ENCODE measurements at places on chromosomes 4 and X. TPM values are rescaled to one million over a fixed set of nuclear protein-coding genes. Genes with fewer than 3 reads are reported as not detected.

Gene TEX13D
- not detected for total RNA-seq

Gene MAGED4
- 18.3 TPM for total RNA-seq

- DNase-seq = no peak
Measured at GRCh38 chrX:28589046-28589445, 1.8 kb downstream of the IL1RAPL1 start.

Gene HSFX2
- total RNA-seq = 0.39 TPM

DNA sequence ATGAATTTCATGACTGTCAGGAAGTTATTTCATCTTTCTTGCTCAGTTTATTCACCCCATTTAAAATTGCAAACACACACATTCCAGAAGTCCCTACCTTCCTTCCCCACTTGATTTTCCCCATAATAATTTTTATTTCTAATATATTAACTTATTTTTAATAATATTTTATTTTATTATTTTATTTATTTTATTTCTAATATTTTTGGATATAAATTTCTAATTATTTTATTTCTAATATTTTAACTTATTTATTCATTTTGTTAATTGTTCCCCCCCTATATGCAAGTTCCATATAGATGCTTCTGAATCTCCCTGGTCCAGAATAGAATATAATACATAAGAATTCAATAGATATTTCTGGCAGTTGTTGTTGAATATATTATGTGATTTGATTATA is 293.7 kb upstream of the CPEB2 start:
- no peak for DNase-seq

DNA sequence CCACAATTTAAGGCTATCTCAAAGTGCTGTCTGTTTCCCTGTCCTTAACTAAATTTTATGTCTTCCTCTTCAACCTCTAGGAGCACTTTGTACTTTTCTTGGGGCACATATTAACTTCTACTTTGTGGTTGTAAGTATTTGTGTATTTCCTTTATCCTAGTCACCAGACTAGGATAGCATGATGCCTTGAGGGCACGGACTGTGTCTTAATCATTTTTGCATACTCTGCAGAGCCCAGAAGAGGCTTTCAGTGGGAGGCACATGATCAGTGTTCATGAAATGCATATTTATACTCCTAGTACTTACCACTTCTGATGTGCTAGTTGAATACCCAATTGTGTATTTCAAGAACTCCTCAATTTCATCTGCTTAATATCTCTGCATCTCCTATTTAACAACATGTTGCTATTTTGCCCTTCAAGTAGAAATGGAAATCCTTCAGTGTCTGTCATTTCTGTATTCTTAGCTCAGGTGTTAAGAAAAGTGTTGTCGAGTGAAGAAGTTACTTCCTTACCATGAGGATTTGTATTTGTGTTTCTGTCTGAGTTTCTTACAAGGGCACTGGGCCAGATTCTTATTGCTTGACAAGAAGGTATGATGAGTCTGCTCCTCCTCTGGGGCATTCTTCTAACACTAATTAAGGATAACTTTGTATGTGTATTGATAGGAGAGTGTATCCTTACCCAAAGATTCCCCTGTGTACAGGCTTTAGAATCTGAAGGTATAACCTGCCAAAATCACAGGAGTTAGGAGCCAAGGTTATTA is 28.3 kb upstream of the PGRMC2 start:
- DNase-seq = no peak

- no peak for DNase-seq
Measured at GRCh38 chr4:108693819-108694218, 43.4 kb downstream of the OSTC start.

DNA sequence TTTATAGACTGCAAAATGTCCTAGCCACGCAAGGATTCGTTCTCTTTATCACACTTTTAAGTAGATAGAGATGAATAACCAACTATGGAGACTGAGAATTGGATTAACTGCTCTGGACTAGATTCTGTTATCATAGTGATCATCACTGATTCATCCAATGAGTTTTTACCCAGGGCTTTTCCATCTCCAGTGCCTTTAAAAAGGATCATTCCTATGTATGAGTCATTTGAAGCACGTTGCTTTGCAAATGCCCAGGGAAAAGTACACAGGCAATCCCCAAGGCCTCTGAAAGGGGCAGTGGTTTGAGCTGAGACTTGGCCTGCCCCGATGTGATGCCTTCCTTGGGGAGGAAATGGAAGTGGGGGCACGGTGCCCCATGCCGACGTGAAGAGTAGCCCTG is 122.7 kb upstream of the PSAPL1 start:
- DNase-seq = no peak

All from left lung (tissue), 14 donors.